ENCODE measurements at places on chromosomes 1 and 21.

- peaks cover 7% of the 10 kb centered on the region for H3K4me1 ChIP-seq
- no peaks in the 10 kb centered on the region for H3K36me3 ChIP-seq
- H3K27me3 ChIP-seq: no peaks in the 10 kb centered on the region
- peak overlapping the region; percentile 84 for H3K27ac ChIP-seq
- H3K4me3 ChIP-seq: peak overlapping the region; percentile 95
Measured at GRCh38 chr21:39381009-39381408, 32.1 kb upstream of the HMGN1 start.

DNA sequence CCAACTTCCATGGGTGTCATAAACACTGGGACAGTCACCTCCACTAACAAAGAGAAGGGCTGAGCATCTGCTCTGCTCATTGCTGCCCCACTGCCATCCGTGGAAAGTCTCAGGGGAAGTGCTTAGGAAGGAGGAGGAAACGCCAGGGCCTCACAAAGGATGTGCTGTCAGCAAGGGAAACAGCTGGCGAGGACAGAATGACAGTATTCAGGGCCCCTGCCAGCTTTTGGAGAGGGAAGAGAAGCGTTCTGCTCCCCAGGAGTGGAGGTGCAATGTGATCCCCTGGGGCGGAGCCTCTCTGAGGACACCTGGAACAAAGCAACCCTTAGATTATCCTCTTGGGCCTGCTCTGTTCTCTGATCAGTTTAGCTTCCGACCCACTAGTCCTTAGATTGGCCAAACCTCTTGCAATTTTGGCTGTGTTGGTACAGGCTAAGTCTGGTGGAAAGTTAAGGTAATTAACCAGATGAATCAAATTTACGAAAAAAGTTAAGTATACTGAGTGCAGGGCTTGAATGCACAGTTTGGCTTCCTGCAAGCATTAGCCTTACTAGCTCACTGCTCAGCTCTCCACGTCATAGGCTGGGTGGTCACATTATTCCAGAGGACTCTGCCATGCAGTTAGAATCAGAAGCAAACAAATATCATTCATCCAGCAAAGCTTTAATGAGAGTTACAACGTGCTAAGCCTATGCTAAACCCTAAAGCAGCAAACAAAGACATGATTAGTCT lies 170.2 kb upstream of the NFIA start:
- H3K4me3 ChIP-seq: no peak overlapping the region
- no peaks in the 10 kb centered on the region for H3K27me3 ChIP-seq
- H3K36me3 ChIP-seq: no peaks in the 10 kb centered on the region
- H3K27ac ChIP-seq: no peak overlapping the region
- H3K4me1 ChIP-seq: no peaks in the 10 kb centered on the region
- no peak for DNase-seq

DNA sequence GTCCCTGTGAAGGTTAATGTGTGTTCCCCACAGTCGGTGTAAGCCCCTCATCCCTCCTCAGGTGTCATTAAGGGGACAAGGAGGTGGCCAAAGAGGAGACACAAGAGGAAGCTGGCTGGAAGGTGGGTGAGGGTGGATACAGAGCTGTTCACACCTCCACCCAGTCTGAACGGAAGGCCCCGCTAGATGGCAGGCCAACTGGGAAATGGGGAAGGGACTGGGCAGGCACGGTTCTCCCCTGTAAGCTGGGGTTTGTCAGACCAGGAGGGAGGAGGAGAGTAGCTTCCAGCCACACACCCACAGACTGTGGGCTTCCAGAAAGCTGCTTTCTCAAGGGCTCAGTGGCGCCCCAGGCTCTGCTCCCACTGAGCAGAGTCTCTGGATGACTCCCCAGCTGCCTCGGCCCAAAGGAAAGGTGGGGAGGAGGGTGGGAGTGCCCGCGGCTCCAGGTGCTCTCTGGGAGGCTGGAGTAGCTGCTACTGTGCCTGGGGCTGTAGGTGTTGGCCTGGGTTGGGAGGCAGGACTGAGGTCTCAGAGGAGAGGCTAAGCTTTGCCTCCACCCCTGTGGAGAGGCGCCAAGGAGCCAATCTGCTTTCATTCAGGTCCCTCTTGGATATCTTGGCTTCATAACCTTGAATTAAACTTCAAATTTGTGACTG lies 41.2 kb downstream of the PCP4 start:
- no peaks in the 10 kb centered on the region for H3K4me1 ChIP-seq
- no peak overlapping the region for H3K27ac ChIP-seq
- no peaks in the 10 kb centered on the region for H3K36me3 ChIP-seq
- H3K27me3 ChIP-seq: no peaks in the 10 kb centered on the region

- no peak overlapping the region for H3K4me3 ChIP-seq
- no peaks in the 10 kb centered on the region for H3K4me1 ChIP-seq
- H3K27ac ChIP-seq: no peak overlapping the region
Measured at GRCh38 chr1:63321066-63321784, 1.1 kb upstream of the FOXD3 start.

DNA sequence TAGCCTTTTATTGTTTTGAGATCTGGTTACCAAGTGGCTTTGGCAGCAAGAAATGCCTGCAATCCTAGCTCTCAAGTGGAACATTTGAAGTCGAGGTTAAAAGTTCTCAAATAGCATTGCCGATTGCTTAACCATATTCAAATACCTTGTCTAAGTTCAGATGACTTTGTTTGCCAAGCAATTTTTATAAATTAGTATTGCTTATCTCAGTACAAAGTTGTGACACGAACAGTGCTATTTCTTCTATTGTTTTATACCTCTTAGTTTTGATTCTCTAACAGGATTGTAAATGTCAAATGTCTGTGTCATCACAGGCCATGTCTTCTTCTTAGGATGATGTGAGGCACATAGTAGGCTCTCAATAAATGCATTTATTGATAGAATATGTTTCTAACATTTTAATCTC lies 633.3 kb downstream of the PTPRC start:
- H3K27me3 ChIP-seq: no peaks in the 10 kb centered on the region
- no peaks in the 10 kb centered on the region for H3K4me1 ChIP-seq
- no peaks in the 10 kb centered on the region for H3K36me3 ChIP-seq
- no peak overlapping the region for H3K27ac ChIP-seq

- no peak overlapping the region for H3K4me3 ChIP-seq
- no peaks in the 10 kb centered on the region for H3K4me1 ChIP-seq
- no peaks in the 10 kb centered on the region for H3K36me3 ChIP-seq
Measured at GRCh38 chr1:231099996-231100767, 60.1 kb upstream of the FAM89A start.

- H3K4me1 ChIP-seq: no peaks in the 10 kb centered on the region
- no peak for DNase-seq
- H3K27ac ChIP-seq: no peak overlapping the region
- H3K36me3 ChIP-seq: no peaks in the 10 kb centered on the region
- H3K27me3 ChIP-seq: no peaks in the 10 kb centered on the region
- no peak overlapping the region for H3K4me3 ChIP-seq
Measured at GRCh38 chr21:41865002-41865777, 14.0 kb downstream of the PRDM15 start.

DNA sequence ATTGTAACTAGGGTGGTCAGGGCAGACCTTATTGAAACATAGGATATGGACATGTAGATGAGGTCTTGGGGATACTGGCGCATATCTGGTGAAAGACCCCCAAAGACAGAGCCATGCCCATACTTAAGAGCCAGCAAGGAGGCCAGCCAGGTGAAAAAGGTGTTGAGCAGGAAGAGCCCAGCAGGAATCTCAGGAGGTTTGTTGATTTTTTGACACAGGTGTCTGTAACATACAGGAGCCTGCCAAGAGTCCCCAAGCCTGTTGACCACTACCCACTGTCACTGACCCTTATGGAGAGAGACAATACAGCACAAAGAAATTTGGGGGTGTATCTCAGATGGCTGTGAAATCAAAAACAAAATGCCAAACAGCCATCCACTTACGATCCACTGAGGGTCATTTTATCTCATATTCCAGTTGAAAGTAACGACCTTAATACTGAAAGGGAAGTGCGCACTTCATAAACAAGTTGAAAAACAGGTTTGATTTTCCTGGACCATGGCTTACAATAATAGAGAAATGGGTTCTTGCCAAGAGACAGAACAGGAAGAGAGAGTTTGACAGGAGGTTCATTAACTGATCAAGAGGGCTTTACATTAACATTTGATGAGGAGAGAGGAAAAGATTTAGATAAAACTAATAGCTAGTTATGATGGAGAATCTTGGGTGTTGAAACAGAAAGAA lies 163.6 kb downstream of the GLUL start:
- H3K4me1 ChIP-seq: no peaks in the 10 kb centered on the region
- no peak for DNase-seq
- H3K27me3 ChIP-seq: no peaks in the 10 kb centered on the region
- H3K36me3 ChIP-seq: no peaks in the 10 kb centered on the region
- no peak overlapping the region for H3K27ac ChIP-seq
- H3K4me3 ChIP-seq: no peak overlapping the region

DNA sequence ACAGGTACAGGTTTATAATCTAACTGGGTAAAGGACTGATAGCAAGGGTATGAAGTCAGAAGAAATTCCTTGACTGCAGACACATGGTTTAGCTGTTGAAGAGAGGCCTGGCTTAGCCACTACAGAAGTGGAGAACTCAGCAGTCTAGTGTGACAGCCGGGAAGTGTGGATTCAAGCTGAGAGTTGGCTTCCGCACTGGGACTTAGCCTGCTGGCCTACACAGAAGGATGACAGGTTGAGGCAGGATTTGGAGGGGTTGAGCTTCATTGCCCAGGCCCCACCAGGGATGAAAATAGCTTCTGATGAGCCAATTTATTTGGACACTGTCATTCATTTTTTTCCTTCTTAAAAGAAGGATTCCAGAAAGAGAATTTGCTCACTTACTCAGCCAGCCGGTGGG lies 284.4 kb downstream of the PCP4 start:
- H3K36me3 ChIP-seq: no peaks in the 10 kb centered on the region
- H3K27ac ChIP-seq: no peak overlapping the region
- H3K4me3 ChIP-seq: no peak overlapping the region

GRCh38 chr1:171983584-171983983 lies 142.3 kb downstream of the DNM3 start:
- no peaks in the 10 kb centered on the region for H3K36me3 ChIP-seq
- no peaks in the 10 kb centered on the region for H3K4me1 ChIP-seq
- no peak overlapping the region for H3K27ac ChIP-seq
- DNase-seq: no peak

- DNase-seq: no peak
- no peaks in the 10 kb centered on the region for H3K36me3 ChIP-seq
- H3K27me3 ChIP-seq: no peaks in the 10 kb centered on the region
- H3K4me3 ChIP-seq: no peak overlapping the region
Measured at GRCh38 chr1:95542936-95543335, 308.9 kb downstream of the RWDD3 start.

DNA sequence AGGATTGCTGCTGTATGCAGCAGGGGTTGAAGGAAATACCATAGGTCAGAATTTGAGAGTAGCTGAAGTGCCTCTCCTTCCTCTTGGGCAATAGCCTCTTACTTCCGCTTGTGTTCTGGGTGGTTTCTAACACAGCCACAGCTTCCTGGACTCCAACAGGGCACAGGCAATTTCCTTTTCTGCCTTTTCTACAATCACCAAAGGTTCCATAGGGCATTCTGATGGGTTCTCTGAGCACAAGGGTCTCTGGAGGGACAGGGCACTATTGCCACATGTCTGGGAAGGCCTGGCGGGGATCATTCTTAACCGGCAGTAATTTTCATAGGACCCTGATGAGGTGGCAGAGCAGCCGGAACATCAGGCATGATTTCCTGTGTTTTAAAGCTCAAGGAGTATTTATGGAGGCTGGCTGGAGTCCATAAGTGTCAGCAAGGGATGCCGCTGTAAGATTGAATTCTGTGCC lies 5.5 kb upstream of the AGTRAP start:
- peaks cover 40% of the 10 kb centered on the region for H3K4me1 ChIP-seq
- no peaks in the 10 kb centered on the region for H3K27me3 ChIP-seq
- DNase-seq: peak; percentile 56
- peak overlapping the region; percentile 62 for H3K27ac ChIP-seq

GRCh38 chr1:112356765-112357164 lies 39.2 kb upstream of the CTTNBP2NL start:
- H3K27ac ChIP-seq: no peak overlapping the region
- no peak for DNase-seq
- no peaks in the 10 kb centered on the region for H3K4me1 ChIP-seq
- no peaks in the 10 kb centered on the region for H3K36me3 ChIP-seq
- H3K27me3 ChIP-seq: no peaks in the 10 kb centered on the region

- no peak overlapping the region for H3K4me3 ChIP-seq
Measured at GRCh38 chr21:42262831-42263231, 43.9 kb downstream of the ABCG1 start.

GRCh38 chr1:204548265-204548664 lies 32.1 kb downstream of the MDM4 start:
- H3K4me3 ChIP-seq: no peak overlapping the region
- H3K27ac ChIP-seq: no peak overlapping the region
- H3K36me3 ChIP-seq: peaks cover 76% of the 10 kb centered on the region
- H3K4me1 ChIP-seq: peaks cover 30% of the 10 kb centered on the region
- no peaks in the 10 kb centered on the region for H3K27me3 ChIP-seq

- H3K36me3 ChIP-seq: no peaks in the 10 kb centered on the region
- H3K4me1 ChIP-seq: peaks cover 7% of the 10 kb centered on the region
- no peak overlapping the region for H3K27ac ChIP-seq
- DNase-seq: no peak
- H3K4me3 ChIP-seq: no peak overlapping the region
Measured at GRCh38 chr1:227942716-227943261, 4.9 kb downstream of the WNT9A start.

DNA sequence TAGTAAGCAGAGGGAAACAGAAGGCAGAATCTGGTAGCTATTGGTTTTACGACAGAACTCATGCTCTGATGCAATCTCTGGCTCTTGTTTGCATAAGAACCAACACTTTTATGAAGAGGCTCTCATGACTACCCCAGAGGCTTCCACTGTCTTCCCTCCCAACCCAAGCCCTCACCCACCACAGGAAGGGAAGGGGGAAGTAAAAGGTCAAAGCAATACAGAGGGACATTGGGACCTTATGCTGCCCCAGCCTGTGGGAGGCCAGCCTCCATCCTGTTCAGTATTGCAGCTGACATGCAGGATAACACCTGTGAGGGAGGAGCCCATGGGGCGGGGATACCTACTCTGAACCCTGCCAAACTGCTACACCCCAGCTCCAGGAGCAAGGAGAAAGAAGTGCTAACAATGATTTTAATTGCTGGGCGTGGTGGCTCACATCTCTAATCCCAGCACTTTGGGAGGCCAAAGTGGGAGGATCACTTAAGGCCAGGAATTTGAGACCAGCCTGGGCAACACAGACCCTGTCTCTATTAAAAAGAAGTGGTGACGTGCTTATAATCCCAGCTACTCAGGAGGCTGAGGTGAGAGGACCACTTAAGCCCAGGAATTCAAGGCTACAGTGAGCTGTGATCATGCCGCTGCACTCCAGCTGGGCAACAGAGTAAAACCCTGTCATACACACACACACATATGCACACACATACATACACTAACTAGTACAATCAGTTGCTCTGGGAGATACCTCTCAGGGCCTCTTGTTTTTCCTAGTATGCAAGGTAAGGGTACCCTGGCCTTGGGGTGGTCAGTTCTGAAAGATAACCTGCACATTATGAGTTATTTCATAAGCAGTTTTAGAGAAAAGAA lies 9.5 kb downstream of the MR1 start:
- H3K27me3 ChIP-seq: no peaks in the 10 kb centered on the region
- H3K27ac ChIP-seq: no peak overlapping the region
- no peak for DNase-seq
- peaks cover 11% of the 10 kb centered on the region for H3K4me1 ChIP-seq
- no peaks in the 10 kb centered on the region for H3K36me3 ChIP-seq
- no peak overlapping the region for H3K4me3 ChIP-seq
